NCI-H226 (cell line): ENCODE measurements at places on chromosomes 12 and 14.

- DNase-seq, result no peak
Measured at GRCh38 chr12:10558301-10558700, 52.6 kb downstream of the EIF2S3B start.

DNA sequence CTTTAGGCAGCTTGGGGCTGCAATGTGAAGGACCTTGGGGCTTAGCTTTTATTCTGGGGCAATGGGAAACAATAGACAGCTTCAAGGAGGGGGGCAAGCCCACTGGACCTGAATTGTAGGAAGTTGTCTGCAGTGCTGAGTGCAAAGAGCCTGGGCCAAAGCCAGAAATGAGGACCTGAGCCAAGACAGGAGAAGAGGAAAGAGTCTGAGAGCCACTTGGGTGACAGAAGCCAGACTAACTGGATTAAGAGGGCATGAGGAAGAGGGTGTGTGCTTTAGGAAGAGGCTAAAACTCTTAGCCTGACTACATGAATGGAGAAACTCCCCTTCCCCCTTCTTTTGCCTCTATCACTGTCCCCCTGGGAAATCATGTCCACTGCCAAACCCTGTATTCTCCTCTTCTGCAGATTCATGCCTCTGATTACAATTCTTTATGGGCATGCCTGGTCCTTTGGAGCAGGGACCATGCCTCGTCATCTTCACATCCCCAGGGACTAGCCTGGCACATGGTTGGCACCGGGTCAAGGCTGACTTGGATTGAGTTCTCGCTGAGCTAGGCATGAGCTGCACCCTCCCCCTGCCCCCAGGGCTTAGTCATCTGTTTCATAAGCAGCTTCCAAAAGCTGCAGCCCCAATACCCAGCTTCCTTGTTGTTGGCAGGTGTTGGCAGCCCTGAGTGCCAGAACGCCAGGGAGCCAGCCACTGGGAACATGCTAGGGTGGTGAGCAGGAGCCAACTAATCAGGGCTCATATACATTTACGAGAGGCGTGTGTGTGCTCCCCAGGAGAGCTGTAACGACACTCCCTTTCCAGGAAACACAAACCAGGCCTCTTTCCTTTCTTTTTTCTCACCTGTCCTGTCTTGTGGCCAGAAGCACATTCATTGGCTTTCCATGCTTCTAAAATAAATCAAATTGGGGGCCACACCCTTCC, 27.7 kb upstream of the JDP2 start:
- peak; percentile 17 for DNase-seq

- DNase-seq, result no peak
Measured at GRCh38 chr14:65620195-65620594, 207.7 kb downstream of the FUT8 start.

- no peak for DNase-seq
Measured at GRCh38 chr12:92614502-92614901, 88.3 kb upstream of the PLEKHG7 start.

DNA sequence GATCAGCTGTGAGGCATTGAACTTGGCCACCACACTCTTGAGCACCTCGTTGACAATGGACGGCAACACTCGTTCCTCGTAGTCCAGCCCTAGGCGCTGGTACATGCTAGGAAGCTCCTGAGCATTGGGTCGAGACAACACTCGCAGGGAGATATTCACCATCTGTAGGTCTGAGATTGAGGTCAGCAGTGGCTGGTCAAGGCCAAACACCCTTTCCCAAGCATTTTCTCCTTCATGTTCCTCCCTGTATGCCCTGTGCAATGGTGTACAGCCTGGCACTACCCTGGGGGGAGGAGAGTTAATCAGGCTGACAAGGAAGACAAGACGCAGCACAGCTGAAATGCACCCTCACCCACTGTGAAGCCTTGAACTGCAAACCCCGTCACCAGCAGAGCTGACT, 2.0 kb downstream of the PHB2 start:
- no peak for DNase-seq

DNA sequence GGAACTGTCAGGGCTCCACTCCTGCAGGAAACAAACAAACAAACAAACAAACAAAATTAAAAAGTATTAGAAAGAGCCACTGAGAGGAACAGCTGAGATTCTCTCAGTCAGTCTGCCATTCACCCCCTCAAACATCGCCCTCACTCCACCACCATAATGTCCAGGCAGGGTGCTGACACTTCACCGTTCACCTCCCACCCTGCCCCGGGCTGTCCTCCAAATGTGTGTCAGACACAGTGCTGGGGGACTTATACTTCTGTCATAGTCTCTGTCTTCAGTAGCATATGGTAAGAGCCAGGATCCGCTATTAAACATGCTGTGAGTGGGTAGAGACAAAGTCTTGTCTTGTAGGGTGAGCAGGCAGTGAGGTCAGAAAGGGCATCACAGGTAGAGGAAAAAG, 28.3 kb downstream of the KRT18 start:
- no peak for DNase-seq

- no peak for DNase-seq
Measured at GRCh38 chr14:20612403-20612802, 21.2 kb upstream of the RNASE12 start.

DNA sequence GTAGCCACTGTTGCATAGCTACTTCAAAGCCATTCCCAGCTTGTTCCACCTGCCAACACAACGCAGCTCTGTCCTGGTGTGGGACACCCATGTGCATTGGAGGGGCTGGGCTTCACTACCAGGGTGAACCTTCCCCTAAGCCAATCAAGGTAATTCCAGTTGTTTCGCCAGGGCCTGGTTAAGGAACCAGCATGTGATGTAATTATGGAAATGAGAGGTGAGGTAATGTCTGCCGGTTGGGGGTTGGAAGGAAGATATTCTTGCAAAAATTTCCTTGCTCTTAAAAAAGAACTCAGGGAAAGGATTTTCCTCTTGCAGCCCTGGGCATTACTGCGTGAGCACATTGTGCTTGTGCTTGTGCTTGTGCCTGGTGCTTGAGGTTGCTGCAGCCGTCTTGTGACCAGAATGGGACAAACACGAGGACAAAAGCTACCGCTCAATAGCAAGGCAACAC, 14.9 kb downstream of the TUBA1C start:
- DNase-seq, result no peak
